ENCODE measurements at places on chromosomes 5 and 9. TPM values are rescaled to one million over a fixed set of nuclear protein-coding genes. Genes with fewer than 3 reads are reported as not detected.

DNA sequence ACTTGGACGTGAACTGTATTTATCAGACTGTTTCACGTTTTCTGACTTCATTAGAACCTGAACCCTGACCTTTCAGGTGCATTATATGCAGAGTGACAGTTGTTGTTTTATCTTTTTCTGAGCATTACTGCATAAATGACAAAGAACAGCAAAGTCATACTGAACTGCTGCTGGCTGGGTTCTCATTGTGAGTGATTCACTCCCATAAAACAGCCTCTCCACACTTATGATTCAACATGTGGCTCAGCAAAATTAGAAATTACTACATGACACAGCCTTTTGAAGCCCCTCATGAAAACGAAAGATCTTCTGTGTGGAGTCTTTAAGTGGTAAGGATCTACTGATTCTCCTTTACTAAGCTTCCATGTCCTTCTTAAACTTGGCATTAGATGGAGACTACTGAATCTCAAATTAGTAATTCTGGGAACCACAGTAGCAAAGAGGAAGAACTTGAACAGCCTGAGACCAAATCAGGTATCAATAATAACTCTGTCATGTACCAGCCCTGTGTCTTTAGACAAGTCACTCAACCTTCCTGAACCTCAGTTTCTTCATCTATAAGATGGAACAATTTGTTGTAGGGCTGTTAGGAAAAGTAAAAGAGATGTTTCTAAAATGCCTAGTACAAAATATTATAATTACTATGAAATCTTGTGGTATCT lies 172.3 kb upstream of the GNA14 start:
- no peak overlapping the region for H3K4me3 ChIP-seq
- H3K36me3 ChIP-seq = peaks cover 15% of the 10 kb centered on the region
- peaks cover 17% of the 10 kb centered on the region for H3K4me1 ChIP-seq
- DNase-seq = no peak
- H3K27ac ChIP-seq = no peak overlapping the region
- H3K27me3 ChIP-seq = no peaks in the 10 kb centered on the region

DNA sequence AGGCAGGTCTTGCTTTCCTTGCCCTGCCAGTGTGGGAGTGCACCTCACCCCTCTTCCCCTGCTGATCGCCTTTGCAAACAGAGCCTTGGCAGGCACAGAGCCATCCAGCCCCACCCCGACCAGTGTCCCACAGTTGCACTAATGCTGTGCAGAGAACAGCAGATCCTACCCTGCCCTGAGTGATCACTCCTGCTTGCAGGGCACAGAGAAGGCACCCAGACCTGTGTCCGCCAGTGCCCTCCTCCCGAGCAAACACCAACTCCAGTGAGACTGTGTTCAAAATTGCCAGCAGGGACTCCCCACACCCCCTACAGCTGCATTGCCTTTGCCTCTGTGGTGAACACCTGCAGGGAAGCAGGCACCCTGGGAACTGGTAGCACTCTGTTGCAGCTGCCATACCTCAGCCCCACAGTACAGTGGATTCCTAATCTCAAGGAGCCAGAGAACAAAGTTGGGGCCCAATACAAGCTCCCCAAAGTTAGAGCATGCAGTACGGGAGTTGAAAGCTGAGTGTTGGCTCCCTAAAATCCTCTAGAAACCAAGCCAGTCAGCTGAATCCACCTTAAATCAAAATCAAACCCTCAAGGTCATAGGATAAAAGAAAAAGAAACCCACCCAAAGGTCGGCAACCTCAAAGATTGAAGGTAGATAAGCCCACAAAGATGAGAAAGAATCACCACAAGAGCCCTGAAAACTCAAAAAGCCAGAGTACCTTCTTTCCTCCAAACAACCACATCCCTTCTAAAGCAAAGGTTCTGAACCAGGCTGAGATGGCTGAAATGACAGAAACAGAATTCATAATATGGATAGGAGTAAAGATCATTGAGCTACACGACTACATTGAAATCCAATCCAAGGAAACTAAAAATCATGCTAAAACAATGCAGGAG lies 92.9 kb upstream of the PIK3R1 start:
- peak overlapping the region; percentile 29 for H3K27ac ChIP-seq
- H3K36me3 ChIP-seq = no peaks in the 10 kb centered on the region
- peaks cover 26% of the 10 kb centered on the region for H3K4me1 ChIP-seq
- no peak for DNase-seq

GRCh38 chr5:151178777-151179488 lies 21.4 kb upstream of the ANXA6 start:
- peaks cover 25% of the 10 kb centered on the region for H3K36me3 ChIP-seq
- no peaks in the 10 kb centered on the region for H3K27me3 ChIP-seq
- H3K4me3 ChIP-seq = no peak overlapping the region
- peak overlapping the region; percentile 72 for H3K27ac ChIP-seq
- DNase-seq = no peak
- H3K4me1 ChIP-seq = peaks cover 11% of the 10 kb centered on the region

DNA sequence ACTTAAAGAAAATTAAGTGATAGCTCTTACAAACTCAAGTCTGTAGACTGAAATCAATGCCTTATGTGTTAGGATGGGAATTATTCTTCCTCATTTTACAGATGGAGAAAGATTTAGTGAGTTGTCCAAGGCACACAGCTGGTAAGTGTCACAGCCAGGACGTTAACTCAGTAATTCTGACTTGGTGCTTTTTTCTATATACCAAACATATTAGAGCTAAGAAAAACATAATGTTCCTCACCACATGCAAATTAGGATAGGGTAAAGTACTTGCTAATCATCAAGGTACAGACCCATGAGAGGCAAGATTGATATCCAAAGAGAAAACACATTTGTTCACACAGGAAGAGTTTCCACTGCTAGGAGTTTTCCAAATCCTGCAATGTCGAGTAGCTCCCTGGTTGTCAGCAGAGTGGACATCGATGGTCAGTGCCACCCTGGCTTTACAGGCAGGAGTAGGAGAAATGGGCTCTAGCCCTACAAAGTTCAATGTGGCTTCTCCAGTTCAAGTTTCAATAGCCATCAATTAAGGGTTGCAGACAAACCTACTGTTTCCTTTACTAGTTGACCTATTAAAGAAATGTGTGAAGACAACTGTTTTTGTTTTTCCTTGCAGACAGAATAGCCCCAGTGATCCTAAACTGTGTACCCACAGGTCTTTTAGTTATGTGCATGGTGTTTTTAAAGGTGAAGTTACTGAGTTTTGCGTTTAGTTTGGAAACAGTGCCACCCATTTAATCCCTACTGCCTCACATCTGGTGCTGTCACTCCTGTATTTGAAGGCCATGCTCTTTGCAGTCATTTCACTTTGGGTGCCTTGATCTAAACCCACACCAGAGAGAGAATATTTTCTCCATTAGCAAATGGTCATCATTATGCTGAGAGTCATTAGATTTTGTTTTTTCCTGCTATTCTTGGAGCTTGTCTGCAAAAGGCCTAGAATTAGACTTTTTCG lies 460.8 kb upstream of the SMARCA2 start:
- H3K27ac ChIP-seq = no peak overlapping the region
- H3K27me3 ChIP-seq = peaks cover 25% of the 10 kb centered on the region
- no peak for DNase-seq
- no peaks in the 10 kb centered on the region for H3K4me1 ChIP-seq
- H3K36me3 ChIP-seq = no peaks in the 10 kb centered on the region

DNA sequence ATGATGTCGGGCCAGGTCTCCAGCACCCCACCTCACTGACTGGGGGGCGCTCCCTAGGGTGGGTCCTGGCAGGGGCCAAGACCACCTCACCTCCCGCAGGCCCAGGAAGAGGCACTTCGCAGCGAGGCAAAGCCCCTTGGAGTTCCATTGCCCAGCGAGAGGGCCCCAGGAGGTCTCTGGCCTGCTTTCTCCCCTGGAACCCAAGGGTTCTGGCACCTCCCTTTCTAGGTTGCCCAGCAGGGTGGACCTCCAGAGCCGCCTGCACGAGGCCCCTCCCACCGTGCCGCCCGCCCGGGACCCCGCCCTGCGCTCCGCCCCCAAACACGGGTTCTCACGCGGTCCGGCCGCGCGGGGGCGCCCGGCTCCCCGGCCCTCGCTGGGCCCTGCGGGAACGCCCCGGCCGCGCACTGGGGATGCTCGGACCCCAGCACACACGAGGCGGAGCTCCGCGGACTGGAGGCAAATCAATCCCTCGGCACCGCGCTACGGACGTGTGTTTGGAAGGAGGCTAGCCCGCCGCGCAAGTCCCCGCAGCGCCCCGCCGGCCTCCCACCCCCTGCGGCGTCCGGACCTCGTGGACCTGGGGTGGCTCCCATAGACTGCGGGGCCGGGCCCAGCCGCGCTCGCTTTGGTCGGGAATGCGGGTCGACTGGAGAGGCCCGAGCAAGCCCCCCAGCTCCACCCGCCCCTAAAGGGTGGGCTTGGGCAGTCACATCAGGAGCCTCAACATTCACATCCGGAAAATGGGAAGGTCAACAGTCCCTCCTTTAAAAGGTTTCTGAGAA lies 99.5 kb upstream of the LMX1B start:
- H3K36me3 ChIP-seq = no peaks in the 10 kb centered on the region
- DNase-seq = peak; percentile 34
- peaks cover 16% of the 10 kb centered on the region for H3K4me1 ChIP-seq
- H3K27ac ChIP-seq = no peak overlapping the region
- no peak overlapping the region for H3K4me3 ChIP-seq
- H3K27me3 ChIP-seq = peaks cover 48% of the 10 kb centered on the region

GRCh38 chr9:5478206-5478605 lies 27.9 kb downstream of the CD274 start:
- no peaks in the 10 kb centered on the region for H3K4me1 ChIP-seq
- peaks cover 6% of the 10 kb centered on the region for H3K36me3 ChIP-seq
- H3K4me3 ChIP-seq = no peak overlapping the region
- H3K27me3 ChIP-seq = no peaks in the 10 kb centered on the region
- DNase-seq = no peak

DNA sequence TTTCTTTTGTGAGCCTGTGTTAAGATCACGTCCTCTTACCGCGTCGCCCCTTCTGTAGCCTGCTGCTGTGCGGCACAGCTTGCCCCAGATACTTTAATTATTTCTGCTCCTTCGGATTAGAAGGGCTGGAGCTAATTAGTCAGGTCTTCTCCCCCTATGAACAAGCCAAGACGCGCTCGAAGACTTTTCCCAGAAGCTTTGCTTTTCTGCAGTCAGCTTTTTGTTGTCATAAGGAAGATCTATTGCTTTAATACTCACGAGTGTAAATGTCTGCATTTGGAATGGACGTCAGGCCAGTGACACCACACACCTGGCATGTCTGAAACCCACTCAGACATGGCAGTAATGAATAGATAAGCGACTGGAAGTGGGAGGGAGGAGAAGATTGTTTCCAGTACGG lies 37.0 kb downstream of the PRUNE2 start:
- H3K27me3 ChIP-seq = peaks cover 15% of the 10 kb centered on the region
- H3K4me3 ChIP-seq = no peak overlapping the region
- no peak overlapping the region for H3K27ac ChIP-seq
- H3K36me3 ChIP-seq = no peaks in the 10 kb centered on the region
- peaks cover 6% of the 10 kb centered on the region for H3K4me1 ChIP-seq

Gene KIF4B
- not detected for polyA plus RNA-seq

Gene GABRA6
- polyA plus RNA-seq = not detected

Gene TNFSF15
- not detected for polyA plus RNA-seq

Gene FBP2
- polyA plus RNA-seq = not detected

All from naive thymus-derived CD8-positive, alpha-beta T cell (primary cell).